Activated T-helper 9 cell treated with anti-CD3 and anti-CD28 coated beads, Interleukin-2, amount 50 U/mL, for 16 hours (primary cell): ENCODE measurements at places on chromosomes 7 and 10.
A peak's percentile ranks its signal among the peaks of the same experiment; 100 is the strongest.

DNA sequence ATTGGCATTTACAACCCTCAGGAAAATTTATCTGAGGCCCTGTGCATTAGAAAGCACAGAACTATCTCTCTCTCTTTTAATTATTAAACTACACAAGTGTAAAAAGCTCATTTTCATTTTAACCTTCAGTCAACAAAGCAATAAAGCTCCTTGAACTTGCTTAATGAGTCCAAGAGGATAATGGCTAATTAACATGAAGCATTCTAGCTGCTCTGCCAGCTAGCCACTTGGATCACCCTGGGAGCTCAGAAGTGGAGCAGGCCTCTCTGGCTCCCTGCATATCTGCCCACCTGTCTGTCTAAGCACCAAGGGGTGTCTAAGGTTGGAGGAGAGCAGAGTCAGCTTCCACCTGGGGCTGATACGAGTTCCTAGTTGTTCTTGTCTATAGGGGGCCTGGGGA, 56.0 kb upstream of the SLC35G1 start:
- DNase-seq = no peak

- no peak for DNase-seq
Observed at GRCh38 chr10:12018438-12019282, 23.9 kb downstream of the UPF2 start.

DNA sequence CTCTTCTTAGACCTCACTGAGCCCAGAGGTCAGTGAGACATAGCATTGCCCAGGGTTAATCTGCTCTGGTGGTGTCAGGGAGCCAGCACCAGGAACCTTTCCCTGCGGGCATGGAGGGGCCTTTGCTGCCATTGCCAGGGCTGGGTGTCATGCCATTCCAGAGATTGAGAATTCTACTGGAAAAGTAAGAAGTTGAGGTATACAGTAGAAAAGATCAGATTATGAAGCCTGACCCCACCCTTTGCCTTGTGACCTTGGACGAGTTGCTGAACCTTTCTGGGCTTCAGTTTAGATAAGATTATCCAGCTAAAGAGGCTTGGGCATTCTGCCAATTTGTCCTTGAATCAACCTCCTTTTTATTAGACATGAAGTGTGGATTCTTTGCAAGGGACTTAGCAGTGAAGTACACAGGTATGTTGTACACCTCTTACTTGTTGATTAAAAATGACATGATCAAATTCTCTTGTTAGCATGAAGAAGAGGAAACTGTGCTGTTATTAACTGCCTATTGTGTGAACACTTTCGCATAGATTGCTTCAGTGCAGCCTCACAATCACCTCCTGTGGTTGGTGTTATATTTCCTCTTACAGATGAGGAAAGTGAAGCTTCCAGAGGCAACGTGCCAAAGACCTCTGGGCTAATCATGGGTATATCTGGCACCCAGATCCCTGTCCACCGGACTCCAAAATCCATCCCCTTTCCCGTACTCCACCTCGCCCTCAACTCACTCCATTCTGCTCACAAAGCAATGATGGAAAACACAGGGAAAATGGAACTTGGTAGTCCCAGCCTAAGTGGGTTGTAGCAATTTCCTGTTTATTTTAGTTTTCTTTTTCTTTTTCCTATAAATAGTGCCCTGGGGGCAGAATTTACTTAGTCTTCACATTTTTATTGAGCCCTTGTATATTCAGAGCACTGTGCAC, 151.3 kb downstream of the CAMK1D start:
- no peak for DNase-seq

DNA sequence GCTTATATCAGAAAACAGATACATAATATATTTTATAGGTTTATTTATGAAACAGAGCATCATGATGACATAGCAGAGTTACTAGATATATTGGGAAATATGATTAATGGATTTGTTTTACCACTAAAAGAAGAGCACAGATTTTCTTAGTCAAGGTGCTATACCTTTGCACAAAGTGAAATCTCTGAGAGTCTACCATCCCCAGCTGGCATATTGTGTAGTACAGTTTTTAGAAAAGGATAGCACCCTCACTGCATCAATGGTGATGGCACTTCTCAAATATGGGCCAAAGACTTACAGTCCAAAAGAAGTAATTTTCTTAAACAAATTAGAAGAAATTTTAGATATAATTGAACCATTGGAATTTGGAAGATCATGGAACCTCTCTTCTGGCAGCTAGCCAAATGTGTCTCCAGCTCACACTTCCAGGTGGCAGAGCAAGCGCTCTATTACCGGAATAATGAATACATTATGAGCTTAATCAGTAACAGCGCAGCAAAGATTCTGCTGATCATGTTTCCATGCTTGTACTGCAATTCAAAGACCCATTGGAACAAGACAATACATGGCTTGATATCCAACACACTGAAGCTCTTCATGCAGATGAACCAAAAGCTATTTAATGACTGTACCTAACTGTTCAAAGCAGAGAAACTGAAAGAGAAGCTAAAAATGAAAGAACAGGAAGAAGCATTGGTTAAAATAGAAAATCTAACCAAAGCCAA, 21.9 kb upstream of the CREB3L2 start:
- DNase-seq = no peak

DNA sequence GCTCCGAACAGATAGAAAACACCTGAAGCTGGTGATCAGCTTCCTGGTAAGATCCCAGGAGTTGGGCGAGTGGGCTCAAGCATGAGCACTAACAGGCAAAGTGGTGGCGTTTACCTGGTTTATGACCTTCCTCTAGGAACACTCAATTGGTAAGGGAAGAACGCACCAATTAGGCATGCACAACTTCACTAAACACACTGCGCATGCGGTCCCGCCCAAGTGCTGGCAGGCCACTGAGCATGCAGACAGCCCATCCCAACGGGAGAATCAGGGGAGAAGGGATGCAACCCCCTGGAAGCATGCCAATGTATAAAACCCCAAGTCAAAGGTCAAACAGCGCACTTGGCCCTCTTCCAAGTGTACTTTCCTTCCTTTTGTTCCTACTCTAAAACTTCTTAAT, 70.4 kb downstream of the LYZL2 start:
- DNase-seq = no peak

DNA sequence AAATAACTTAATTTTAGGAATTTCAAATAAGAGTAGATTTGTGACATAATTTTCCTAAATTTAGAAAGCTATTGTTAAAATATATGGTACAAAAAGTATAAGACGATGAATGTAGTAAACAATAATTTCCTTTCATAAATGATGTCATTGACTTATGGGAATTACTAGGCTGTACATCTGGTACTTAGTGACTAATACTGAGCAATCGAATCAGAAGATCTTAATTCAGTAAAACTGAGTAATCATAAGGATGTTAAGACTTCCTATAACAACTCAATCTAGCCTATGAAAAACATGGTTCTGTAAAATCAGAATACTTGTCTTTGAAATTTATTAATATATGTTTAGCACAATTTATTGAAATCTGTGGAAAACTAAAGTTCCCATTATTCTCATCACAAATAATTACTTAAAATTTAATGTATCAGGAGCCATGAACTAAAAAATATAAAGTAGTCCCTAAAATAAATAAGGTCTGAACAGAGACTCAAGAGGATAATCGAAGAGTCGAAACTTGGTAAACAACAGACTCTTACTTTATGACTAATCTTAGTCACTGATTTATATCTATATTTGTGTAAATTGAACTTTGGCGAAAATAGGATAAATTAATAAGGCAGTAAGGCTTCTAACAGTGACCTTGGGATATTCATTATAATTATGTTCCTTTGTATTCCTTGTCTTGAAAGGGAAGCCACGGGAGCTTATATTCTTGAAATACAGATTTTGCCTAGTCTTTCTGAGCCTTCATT, 142.1 kb downstream of the HGF start:
- no peak for DNase-seq

DNA sequence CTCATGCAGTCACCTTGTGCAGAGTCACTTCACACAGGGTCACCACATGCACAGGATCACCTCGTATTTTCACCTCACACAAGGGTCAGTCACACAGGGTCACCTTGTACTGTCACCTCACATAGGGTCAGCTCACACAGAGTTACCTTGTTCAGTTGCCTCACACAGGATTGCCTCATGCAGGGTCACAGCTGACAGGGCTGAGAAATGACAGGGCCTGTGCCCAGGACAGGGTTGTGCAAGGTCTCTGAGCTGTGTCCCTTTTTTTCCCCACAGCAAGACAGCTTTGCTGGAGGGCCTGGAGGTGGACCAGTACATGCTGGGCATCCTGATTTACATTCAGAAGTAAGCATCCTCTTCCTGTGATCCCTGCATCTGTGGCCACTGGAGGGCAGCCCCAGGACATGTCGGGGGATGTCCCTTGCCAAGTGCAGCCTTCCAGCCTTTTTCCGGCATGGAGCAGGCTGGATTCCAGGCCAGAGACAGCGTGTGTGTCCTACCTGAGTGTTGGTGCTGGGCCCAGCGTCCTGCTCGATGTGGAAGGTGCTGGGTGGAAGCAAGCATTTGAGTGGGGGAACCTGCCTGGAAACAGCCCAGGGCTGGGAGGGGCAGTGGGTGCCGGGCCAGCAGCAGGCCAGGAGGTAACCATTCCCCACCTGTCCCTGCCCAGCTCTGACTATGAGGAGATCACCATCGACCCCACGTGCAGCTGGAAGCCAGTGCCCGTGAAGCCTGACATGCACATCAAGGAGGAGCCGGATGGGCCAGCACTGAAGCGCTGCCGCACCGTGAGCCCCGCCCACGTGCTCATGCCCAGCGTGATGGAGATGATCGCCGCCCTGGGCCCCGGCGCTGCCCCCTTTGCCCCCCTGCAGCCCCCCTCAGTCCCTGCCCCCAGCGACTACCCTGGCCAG, 16.3 kb downstream of the ZMIZ2 start:
- DNase-seq = no peak

DNA sequence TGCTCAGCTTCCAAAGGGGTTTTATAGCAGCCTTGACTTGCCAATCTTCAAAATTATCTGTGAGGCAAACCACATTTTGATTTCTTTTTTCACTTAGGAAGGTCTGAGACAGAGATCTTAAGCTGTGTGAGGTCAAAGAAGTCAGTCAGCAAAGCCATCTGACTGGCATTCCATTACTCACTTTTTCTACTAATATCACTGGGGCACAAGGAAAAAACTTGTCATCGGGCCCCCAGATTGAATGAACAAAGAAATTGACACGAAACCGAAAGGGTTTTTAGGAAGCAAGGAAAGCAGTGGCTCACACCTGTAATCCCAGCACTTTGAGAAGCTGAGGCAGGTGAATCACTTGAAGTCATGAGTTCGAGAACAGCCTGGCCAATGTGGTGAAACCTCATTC, 78.5 kb upstream of the FRMD4A start:
- peak; percentile 13 for DNase-seq

DNA sequence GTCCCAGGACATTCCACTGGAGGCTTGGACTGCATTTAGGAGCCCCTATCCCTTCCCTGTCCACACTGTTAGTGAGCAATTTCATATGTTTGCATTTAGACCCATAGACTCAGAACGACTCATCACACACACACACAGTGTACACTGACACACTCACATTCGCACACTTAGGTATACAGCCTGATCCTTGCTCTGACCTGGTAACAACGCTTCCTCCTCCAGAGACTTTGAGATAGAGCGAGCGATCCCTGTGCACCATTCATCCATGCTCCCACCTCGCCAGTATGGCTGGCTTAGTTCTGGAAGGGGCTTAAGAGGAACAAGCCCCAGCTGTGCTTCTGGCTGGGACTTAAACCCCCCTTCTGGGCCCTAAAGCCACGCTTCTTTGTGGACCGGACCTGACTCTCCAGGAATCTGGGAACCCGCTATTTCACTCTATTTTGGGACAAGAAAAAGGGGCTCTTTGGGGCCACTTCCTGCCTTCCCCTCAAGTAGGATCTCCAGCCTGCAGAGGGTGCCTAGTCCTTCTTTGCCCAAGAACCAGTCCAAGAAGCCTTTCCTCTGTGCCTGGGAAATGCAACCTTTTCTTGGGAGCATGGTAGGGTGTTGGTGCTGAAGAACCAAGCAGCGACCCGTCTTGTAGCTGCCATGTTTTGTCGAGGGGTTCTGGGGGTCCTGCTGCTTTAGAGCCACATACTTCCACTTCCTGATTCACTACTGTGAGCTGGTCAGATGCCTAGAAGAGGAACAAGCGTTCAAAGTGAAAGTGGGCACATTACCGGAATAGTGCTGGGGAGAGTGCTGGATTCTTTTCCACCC, 1.1 kb upstream of the HOXA13 start:
- DNase-seq = no peak

GRCh38 chr7:29486191-29486700, 77.4 kb upstream of the PRR15 start:
- no peak for DNase-seq

GRCh38 chr7:106609416-106609815, 51.5 kb downstream of the CCDC71L start:
- DNase-seq = no peak

GRCh38 chr10:6593241-6593671, 13.2 kb upstream of the PRKCQ start:
- DNase-seq = no peak

- no peak for DNase-seq
Observed at GRCh38 chr10:22029445-22030236, 26.1 kb upstream of the DNAJC1 start.

DNA sequence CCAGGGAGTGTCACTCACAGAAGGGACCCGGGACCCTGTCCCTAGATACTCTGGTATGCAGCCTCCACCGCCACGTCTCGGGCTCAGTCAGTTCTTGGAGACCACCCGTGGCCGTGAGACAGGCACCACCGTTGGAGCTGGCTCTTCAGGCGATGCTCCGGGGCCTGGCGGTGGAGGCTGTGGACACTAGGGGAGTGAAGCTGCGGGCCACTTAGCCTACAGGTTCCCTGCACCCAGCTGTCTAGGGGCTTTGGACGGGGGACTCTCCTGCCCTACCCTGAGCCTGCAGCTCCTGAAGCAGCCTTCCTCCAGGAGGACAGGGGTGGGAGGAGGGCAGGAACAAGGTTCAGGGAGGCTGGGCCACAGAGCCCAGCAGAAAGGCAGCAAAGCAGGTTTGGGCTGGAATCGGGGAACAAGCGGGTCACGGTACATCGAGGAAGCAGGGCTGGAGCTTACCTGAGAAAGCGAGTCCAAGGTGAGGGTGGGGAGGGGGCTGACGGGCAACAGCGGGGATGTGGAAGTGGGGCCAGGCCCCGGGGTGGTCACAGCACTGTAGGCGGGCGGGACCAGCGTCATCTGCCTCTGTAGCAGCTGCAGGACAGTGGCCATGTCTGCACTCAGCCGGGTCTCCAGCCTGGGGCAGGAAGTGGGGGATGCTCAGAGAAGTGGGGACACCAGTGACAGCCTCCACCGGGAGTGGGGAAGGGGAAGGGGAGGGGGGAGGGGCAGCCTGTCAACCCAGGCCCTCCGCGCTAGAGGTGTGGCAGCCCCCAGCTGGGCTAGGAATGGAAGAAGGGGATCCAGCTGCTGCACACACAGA, 31.5 kb downstream of the KCNH2 start:
- no peak for DNase-seq

DNA sequence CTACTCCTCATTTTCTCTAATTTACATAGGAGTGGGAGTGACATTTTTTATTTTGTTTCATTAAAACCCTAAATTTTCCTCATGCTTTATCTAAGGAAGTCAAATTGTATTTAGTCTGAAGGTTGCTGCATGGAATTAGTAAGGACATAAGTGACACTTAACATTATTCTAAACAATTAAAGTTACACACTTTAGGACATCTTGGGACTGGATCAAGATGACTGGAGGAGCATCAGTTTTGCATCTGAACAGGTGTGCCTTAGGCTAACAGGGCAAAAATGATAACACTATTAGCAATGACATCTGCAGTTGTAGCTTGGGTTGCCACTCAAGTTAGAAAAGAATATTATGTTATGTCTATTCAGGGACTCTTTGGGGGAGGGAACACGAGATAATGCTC, 199.4 kb downstream of the HDAC9 start:
- DNase-seq = no peak

- DNase-seq = no peak
Observed at GRCh38 chr10:69382382-69383117, 34.2 kb downstream of the TACR2 start.
